ENCODE measurements at places on chromosomes 5 and 9. TPM values are rescaled to one million over a fixed set of nuclear protein-coding genes. Genes with fewer than 3 reads are reported as not detected.
A peak's percentile ranks its signal among the peaks of the same experiment; 100 is the strongest.

DNA sequence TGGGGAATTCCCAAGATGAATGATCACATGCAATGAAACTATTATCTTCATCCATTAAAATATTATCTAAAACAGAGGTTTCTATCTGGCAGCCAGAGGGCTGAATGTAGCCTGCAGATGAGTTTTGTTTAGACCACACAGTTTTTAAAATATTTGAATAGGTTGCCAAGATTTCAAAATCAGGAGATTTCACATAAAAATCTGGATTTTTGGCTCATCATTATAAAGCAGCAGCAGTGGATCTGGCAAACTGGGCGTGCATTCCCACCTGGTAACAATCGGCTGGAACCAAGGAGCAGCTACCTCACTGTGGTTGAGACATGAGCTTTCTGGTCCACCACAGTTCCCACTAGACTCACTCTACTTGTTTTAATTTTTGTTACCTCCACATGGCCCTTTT is 155.1 kb downstream of the BNC2 start:
- no peak for DNase-seq

GRCh38 chr5:166758151-166758550 is 1533.3 kb upstream of the WWC1 start:
- DNase-seq = no peak

Gene ARID3C
- 0.51 TPM for total RNA-seq

Gene TRIM14
- total RNA-seq = 1.5 TPM

Gene SPATA9
- total RNA-seq = not detected

DNA sequence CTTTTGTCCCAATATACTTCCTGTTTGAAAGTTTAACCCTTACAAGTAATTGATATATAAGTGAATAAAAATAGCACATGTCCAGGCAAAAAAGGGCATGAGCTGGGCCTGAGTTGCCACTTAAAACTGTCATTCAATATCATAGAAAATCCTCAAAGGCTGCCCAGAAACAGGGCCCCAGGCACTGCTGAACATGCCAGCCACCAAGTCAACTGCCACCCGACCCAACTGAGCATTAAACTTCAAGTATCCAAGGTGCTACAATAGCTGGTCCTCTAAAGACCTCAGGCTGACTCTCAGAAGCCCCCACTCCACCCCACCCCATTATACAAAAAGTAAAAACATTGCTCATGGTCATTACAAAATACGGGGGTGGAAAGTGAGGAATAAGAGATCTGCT is 83.7 kb downstream of the CEMIP2 start:
- no peak for DNase-seq

GRCh38 chr9:98178874-98179850 is 13.3 kb downstream of the CORO2A start:
- DNase-seq = no peak

GRCh38 chr5:137935694-137936093 is 46.4 kb downstream of the PKD2L2 start:
- no peak for DNase-seq

DNA sequence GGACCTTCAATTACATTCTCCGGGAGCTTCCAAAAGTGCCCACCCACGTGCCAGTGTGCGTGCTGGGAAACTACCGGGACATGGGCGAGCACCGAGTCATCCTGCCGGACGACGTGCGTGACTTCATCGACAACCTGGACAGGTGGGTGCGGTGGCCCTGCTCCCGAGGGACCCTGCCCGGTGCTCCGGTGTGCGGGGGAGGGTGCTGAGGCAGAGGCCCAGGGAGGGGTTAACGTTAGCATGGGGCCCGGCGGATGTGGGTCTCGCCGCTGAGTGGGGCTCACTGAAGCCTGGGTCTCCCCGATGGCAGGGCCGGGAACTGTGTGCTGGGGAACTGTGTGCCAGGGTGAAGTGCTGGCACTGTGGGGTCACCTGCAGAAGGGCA is 10.6 kb upstream of the AJM1 start:
- DNase-seq = no peak

DNA sequence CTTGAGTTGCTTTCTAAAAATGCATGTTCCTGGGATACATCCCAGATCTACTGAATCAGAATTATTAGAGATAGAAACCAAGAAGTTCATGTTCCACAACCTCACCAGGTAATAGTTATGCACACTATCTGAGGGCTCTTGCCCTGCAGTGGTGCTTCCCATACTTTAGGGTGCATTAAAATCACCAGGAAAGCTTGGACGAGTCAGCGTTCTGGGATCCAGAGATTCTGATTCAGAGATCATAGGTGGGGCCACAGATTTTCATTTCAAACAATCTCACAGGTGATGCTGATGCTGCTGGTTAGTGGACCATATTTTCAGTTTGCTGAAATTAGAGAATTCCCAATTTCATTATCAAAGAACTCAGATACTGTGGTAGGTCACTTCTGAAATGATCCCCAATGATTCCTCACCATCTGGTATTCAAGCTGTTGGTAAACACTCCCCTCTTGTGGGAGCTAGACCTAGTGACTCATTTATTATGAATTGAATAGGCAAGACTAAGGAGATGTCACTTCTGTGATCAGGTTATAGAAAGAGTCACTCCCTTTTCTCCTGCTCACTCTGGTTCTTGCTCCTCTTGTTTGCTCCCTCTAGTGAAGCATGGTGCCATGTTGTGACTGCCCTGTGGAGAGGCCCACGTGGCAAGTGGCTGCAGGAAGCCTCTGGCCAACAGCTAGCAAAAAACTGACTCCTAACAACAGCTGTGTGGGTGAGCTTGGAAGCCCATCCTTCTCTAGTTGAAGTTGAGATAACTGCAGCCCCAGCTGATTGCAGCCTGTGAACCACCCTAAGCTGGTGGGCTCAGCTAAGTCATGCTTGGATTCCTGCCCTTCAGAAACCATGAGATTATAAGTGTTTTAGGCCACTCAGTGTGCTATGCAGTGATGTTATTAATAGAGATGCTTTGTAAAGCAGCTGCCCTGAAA is 59.8 kb downstream of the SH3TC2 start:
- DNase-seq = peak; percentile 62

DNA sequence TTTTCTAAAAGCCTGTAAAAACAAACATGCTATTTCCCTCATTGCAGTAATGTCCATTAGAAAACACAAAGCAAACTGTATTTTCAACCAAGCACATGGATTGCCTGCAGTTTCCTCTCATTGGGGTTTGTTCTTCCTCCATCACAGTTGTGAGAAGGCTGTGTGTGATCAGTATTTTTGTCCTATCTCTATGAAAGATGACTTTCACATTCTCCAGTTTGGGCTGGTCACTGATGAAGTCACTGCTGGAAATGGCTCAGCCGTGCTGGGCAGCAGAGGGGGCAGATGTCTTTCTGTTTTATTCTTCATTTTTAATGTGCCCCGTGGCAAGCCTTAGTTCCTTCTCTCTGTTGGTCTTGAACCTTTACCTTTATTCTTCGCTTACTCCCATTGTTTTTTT is 288.9 kb upstream of the MPDZ start:
- peak; percentile 64 for DNase-seq

GRCh38 chr9:96122751-96123150 is 179.2 kb downstream of the HSD17B3 start:
- DNase-seq = no peak

DNA sequence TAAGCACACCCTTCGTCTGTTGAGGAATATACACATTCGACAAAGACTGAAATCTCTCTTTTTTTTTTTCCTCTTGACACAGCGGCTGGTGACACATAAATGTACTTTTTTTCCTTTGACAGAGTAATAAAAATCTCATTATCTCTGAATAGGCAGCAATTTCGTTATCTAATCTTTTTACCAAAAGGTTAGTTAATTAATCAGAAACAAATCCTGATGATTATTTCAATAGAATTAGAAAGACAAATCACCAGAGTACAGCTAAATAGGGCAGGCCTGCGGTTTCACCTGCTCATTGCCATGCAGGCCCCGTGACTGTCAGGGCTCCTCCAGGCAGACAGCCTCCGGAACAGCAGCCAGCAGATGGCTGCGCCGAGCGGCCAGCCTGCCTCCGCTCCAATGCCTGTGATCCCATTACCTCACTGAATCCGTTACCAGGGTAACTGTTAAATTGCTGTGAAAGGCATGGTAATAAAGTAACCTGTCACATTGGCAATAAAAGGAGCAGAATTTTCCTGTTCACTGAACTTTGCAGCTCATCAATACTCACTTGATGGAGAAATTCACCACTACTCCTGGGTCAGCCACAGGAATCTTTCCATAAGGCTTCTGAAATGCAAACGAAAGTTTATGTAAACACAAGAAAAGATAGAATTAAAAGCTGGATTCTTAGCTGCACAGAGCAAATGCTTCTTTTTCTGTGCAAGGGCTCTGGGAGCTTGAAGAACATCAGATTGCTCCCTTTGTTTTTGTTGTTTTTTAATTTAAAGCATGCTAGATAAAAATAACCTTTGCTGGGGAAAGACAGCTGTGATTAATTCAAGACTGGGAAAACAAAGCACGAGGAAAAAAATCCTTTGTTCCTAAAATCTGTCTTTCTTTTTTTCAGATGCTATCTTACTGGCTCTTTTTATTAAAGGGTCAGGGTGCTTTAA is 666.4 kb upstream of the ZNF608 start:
- DNase-seq = peak; percentile 96

All from dermis blood vessel endothelial cell (primary cell).